ENCODE measurements at places on chromosomes 13 and 19.

- H3K4me3 ChIP-seq: peak overlapping the region; percentile 71
- DNase-seq: peak; percentile 26
- H3K27me3 ChIP-seq: no peaks in the 10 kb centered on the region
- peaks cover 31% of the 10 kb centered on the region for H3K4me1 ChIP-seq
- H3K27ac ChIP-seq: no peak overlapping the region
These were observed 2.5 kb downstream of the HDGFL2 start for GRCh38 chr19:4474514-4475022.

DNA sequence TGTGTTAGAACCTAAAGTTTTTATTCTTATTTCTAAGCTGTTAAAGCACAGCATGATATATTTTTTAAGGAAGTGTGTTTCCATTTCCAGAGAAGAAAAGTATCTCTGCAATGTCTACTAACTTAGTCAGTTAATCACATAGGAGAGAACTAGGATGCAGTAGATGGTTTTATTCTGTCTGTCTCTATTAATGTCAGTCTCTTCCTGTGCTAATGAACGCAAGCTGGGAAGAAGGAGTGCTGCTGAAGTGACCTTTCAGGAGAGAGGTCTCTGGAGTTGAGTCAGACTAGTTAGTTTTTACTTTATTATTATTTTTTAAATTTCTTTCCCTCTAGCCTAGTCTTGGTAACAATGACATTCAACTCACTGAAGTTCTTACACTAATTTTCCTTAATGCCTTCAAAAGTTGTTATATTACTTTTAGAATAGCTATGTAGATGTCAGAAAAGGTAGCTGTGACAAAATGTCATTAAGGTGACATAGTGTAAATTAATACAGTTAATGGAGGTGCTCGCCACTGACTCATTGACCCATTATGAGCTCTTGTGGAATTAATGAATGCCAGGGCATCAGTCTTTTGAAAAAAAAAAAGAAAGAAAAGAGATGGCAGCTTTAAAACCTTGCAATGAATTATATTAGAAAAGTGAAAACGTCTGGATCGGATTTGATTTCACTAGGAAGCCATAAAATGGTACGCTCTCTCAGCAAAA lies 120.0 kb upstream of the MAB21L1 start:
- H3K27me3 ChIP-seq: no peaks in the 10 kb centered on the region
- H3K27ac ChIP-seq: no peak overlapping the region
- H3K36me3 ChIP-seq: no peaks in the 10 kb centered on the region
- DNase-seq: no peak
- H3K4me1 ChIP-seq: no peaks in the 10 kb centered on the region

DNA sequence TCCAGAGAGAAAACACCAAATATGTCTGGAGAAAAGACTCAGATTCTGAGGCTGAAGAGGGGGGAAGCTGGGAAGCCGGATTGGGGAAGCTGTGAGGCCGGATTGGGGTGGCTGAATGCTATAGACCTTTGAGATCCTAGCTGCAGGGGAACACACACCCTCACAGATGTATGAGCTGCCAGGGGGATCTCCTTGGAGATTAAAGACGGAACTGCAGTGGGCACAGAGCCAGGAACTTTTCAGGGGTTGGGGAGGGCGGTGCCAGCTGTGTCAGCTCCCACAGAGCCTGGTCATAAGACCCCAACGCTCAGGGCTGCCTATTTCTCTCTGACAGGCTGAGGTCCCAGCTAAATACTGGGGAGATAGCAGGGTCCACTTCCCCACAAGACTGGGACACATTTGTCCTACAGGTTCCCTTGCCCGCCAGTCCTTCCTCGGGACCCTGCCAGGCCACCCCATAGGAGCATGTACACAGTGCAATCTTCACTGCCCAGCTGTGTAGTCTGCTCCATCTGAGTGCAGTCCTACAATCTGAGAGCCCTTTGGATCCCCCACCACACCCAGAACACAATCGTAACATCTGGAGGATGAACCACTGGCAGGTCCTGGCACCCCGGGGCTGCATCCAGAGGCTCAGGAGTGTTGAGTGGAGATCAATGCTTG lies 1893.9 kb downstream of the PCDH9 start:
- DNase-seq: no peak
- no peaks in the 10 kb centered on the region for H3K36me3 ChIP-seq
- no peak overlapping the region for H3K4me3 ChIP-seq
- no peaks in the 10 kb centered on the region for H3K4me1 ChIP-seq

DNA sequence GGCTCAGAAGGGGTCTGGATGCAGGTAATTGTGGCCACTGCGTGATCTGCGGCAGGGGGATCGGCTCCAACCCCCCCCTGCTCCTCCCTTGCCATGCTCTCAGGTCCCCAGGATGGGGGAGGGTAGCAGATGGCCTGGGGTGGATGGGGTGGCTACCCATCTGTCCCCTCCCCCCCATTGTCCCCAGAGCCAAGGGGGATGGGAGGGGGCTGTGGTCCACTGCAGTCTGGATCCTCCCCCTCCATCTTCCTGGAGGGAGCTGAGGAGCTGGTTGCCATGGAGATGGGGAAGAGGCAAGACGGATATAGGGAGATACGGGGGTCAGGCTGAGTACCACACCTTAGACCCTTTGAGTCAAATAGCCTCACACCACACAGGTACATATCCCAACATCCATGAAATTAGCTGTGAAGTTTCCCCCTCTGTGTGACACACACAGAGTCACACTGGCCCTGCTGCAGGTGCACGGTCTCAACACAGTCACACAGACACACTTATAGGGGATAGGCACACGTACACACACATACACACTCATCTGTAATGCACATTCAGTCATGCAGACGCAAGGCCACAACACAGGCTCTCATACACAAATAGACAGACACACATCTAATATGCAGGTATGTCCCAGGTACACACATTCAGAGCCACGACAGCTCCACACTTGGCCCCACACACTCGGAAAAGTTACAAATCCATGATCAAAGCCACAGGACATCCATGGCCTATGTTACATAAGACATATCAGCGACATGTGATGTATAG lies 1.8 kb upstream of the NOVA2 start:
- H3K4me1 ChIP-seq: no peaks in the 10 kb centered on the region
- no peak overlapping the region for H3K4me3 ChIP-seq
- H3K27ac ChIP-seq: no peak overlapping the region

- peaks cover 5% of the 10 kb centered on the region for H3K27me3 ChIP-seq
- DNase-seq: peak; percentile 56
- H3K4me3 ChIP-seq: peak overlapping the region; percentile 42
- H3K4me1 ChIP-seq: peaks cover 35% of the 10 kb centered on the region
These were observed 12.0 kb upstream of the NANOS3 start for GRCh38 chr19:13864667-13865570.
